Spinal cord (tissue), 10 donors: ENCODE measurements at places on chromosomes 12 and 14.

- no peak for DNase-seq
Observed at GRCh38 chr14:99240627-99241324, 31.2 kb downstream of the BCL11B start.

DNA sequence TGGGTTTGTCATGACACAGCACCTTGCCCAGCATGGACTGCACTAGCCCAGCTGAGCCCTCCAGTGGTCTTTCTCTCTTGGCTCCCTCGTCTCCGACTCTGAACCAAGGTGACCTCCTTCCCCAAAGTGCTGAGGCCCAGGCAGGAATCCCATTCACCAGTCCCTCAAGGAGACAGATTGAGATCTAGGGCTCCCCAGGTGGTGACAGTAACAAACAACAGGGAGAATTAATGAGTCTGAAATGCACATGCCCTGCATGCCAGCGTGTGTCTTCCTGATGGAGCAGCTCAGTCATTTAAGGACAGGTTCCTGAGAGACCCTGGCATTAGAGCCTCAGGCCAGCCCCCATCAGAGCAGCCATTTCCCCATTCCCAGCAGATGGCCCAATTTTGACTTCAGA lies 51.4 kb upstream of the OAS1 start:
- DNase-seq: peak; percentile 14

- DNase-seq: no peak
Observed at GRCh38 chr12:46908236-46908935, 82.6 kb upstream of the SLC38A4 start.

DNA sequence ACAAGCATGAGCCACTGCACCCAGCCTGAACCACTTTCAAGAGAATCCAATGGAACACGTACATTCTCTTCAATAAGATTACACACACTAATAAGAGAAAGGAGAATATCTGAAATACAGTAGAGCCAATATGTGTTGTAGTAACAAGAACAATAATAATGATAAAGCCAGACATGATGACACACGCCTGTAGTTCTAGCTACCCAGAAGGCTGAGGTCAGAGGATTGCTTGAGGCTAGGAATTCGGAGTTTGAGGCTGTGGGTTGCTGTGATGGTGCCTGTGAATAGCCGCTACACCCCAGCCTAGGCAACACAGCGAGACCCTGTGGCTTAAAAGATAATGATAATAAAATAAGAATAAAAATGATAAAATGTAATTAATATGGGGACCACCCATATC lies 15.6 kb downstream of the APOBEC1 start:
- no peak for DNase-seq

- DNase-seq: no peak
Observed at GRCh38 chr14:61277784-61278183, 3.4 kb downstream of the TMEM30B start.

DNA sequence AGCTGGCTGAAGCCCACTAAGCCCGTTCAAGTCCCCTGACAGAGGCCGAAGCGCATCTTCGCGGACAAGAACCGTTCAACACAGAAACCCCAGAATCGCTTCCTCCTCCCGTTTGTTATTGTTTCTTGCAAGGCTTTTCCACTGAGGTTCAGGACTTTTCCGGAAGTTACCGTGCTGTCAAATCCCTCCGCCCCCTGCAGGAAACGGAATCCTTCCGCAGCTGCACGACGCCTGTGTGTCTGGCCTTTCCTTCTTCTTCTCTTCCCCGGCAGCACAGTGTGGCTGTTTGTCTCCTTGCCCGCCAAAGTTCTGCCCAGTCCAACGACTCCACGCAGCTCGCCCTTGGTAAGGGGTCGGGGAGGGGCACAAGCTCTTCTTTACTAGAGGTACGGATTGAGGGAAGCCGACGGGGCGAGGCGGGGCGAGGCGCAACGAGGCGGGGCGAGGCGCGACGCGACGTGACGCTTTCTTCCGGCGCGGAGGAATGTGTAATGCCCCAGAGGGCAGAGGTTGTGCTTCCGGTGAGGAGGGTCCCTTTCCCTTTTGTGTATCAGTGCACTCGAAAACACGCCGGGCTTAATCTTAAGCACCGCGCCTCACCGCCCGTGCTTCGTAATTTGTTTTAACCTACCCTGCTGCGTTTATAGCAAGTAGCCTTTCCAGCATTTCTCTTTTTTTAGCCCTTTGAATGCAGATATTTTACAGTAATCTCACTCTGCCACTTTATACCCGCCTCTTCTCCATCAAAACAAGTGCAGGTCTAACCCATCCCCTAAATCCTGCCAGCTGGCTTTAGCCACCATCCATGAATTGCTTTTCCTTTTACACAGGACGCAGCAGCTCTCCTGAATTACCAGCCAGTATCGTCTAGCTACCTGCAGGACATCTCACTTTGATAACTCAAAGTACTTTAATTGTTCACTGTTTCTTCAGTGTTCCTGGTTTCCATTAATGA lies at the start of gene KDM5A:
TSS of gene KDM5A (minus strand) at position 179 of the 955 bp plus-strand sequence. CDS start 229 bp downstream, outside the sequence.
- DNase-seq: peak; percentile 93

GRCh38 chr14:78683206-78683605 lies 513.0 kb downstream of the NRXN3 start:
- DNase-seq: no peak

- peak; percentile 85 for DNase-seq
Observed at GRCh38 chr12:110543252-110543959, 39.7 kb downstream of the PPTC7 start.

GRCh38 chr14:69356903-69357543 lies 41.1 kb downstream of the ERH start:
- no peak for DNase-seq

DNA sequence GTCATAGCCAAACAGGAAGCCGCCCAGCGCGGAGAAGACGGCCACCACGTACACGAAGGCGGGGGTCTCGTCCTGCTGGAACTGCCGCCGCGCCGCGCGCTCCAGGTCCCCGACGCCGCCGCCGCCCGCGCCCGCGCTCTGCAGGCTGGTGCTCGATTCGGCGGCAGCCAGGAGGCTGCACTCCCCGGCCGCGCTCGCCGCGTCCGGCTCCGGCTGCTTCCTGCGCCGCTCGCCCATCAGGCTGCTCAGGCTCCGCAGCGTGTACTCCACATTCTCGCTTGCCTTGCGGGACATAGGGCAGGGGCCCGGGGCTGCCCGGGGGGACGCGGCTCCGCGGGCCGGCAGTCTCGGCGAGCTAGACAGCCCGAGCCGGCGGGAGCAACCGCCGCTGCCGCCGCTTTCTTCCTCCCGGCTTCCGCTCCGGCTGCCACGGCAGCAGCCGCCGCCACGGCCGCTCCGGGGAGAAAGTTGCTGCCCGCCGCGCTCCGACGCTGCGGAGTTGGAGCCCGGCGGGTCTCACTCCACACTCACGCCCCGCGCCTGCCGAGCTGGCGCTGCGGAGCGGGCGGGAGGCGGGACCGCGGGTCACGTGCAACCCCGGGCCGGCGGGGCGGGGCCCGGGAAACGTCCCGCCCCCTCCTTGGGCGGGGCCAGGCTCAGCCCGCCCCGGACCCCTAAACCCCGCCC lies at the start of gene SLC2A13:
TSS of gene SLC2A13 (minus strand) at position 567 of the 687 bp plus-strand sequence. CDS start at position 294, 273 bp downstream.
- peak; percentile 91 for DNase-seq

DNA sequence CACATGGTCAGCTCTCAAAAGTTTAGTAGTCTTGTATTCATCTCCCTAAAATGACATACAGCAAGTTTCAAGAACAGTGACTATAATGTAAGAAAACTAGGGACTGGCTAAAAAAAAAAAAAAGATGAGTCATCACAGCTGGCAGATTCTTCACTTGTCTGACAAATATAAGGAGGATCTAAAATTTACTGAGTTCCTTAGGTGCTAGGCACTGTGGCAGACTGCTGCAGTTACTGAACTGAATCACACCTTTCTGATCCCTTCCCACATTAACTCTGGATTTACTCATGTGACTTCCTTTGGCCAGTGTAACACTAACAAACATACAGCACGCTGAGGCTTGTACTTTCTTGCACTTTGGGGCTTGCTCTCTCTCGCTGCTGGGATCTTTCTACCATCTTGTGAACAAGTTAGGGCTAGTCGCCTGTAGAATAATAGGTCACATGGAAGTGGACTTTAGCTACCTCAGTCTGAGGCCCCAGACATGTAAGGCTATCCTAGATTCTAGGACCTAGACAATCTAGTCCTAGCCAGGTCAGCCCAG lies 32.1 kb downstream of the BAZ1A start:
- DNase-seq: no peak

DNA sequence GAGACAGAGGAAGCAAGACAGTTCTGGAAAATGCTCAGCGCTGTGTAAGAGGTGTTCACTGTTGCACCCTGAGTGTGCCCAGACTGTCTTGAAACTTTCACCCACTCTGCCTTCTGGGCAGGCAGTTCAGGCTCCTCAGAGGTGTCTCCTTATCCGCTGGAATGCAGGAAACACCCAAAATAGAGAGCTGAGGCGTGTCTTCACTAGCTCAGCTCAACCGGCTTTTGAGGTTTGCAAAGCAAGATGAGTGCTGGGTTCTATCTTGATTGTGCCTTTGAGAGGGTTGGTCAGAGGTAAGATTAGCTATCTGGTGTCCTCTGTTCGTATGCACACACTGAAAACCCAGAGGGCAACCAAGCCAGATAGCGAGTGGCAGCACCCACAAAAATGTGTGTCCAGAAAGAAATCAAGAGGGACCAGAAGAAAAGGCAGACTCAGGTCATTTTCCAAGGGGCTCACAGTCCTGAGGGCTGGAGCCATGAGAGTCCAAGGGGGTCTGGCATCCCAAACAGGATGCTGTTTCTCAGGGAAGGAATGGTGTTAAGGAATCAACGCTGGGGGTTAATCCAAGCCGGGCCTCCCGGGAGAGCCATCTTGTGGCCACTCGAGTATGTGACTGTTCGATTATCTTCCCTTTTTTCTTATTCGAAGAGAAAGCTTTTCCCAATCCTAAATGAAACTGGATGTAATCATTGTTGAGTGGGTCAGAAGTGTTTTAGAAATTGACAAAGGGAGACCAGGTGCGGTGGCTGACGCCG lies 47.1 kb downstream of the TBX3 start:
- DNase-seq: no peak

DNA sequence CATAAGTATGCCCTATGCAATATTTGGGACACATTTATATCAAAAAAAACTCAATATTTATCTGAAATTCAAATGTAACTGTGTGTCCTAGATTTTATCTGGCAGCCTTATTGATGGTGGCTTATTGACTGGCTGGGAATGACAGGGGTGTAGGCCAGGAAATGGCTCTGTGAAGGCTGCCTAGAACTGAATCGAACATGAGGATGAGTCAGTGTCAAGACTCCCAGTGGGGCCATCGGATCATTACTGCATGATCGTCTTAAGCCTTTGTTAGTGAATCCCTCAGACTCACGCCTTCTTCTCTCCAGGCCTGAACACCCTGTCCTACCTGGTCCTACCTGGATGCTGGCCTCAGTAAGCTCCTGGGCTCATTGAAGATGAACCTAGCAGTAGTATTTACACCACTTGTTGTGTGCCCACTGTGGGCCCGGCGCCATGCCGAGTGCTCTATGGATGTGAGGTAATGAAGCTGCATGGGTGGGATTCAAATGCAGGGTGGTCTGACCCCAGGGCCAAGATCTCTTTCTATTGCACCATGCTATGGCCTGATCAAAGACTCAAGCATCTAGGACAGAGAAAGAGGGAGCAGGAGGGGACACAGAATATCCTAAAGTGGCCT lies 21.0 kb upstream of the FAIM2 start:
- DNase-seq: no peak

DNA sequence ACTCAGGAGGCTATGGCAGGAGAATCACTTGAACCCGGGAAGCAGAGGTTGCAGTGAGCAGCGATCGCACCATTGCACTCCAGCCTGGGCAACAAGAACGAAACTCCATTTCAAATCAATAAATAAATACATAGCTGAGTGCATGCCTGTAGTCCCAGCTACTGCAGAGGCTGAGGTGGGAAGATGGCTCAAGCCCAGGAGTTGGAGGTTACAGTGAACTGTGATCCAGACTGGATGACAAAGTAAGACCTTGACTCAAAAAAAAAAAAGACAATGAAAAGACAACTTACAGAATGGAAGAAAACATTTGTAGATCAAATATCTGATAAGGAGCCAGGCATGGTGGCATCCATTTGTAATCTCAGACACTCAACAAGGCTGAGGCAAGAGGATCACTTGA lies 27.6 kb downstream of the ZFYVE1 start:
- DNase-seq: no peak

DNA sequence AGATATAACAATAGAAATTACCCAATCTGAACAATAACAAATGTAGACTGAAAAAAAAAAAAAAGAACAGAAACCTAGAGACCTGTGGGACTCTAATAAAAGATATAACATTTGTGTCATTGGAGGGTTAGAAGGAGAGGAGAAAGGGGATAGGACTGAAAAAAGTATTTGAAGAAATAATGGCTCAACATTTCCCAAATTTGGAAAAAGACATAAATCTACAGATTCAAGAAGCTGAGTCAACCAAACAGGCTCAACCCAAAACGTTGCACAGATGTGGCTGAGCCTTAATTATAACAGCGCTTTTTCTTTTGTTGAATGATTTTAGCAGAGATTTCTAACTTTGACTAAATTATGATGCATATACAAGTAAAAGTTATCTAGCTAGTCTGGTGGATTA lies 131.3 kb downstream of the TMTC3 start:
- DNase-seq: no peak
